ENCODE measurements at places on chromosomes 3 and 15.

- no peak for DNase-seq
Measured at GRCh38 chr3:193777524-193777923, 184.5 kb downstream of the OPA1 start.

GRCh38 chr3:18446149-18446825 is 21.1 kb upstream of the SATB1 start:
- DNase-seq, result no peak

DNA sequence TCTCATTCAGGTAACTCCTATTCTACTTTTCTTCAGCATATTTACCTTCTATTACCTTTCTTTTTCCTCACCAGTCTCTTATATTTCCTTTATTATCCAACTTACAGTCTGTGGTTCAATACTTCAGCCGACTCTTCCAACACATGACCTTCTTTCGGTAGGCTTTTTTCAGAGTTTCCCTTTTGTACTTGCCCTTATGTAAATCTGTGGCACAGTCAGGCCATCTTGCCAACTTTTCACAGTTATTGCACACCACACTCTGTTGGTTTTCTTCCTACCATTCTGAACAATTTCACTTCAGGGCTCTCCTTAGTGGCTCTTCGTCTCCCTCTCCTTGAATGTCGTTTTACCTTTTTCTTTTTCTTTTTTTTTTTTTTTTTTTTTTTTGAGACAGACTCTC is 427.8 kb downstream of the LPP start:
- DNase-seq, result no peak

DNA sequence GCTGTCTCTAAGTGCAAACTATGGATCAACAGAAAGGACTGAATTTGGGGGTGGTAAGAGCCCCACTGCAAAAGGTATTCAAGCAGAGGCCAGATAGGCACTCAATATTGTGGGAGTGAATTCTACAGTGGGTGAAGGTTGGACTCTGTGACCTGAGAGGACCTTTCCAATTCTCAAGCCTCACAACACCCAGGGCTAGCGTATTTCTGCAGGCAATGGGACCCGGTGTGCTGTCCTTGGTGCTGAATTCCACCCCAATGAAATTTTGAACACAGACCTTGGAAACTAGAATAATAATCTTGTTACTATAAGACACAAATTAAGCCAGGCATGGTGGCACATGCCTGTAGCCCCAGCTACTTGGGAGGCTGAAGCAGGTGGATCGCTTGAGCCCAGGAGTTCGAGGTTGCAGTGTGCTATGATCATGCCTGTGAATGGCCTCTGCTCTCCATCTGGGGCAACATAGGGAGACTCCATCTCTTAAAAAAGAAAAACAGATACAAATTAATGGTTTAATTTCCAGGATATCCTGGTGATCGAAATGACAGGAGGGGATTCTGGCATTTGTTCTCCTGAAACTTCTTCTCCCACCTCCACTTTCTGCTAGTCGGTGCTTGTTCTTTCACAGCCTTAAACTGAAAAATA is 135.4 kb downstream of the RAB11A start:
- no peak for DNase-seq

DNA sequence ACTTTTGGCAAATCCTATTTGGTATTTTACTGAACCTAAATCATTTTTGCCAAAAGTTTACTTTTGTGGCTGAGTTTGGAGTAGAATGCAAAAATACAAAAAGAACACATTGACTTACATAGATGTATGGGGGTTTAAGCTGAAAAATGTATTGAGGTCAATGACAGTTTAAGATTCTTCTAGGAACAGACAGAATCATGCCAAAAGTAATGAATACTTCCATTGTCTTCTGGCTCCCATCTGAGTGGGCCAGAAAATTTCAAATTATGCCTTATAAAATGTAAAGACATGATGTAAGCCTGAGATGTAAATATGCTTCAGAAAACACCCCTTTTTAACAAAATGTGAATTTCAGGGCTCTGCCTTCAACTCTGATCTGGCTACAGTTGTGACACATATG is 375.1 kb upstream of the DPH6 start:
- no peak for DNase-seq

GRCh38 chr3:64575211-64575844 is 112.5 kb downstream of the ADAMTS9 start:
- DNase-seq, result no peak

DNA sequence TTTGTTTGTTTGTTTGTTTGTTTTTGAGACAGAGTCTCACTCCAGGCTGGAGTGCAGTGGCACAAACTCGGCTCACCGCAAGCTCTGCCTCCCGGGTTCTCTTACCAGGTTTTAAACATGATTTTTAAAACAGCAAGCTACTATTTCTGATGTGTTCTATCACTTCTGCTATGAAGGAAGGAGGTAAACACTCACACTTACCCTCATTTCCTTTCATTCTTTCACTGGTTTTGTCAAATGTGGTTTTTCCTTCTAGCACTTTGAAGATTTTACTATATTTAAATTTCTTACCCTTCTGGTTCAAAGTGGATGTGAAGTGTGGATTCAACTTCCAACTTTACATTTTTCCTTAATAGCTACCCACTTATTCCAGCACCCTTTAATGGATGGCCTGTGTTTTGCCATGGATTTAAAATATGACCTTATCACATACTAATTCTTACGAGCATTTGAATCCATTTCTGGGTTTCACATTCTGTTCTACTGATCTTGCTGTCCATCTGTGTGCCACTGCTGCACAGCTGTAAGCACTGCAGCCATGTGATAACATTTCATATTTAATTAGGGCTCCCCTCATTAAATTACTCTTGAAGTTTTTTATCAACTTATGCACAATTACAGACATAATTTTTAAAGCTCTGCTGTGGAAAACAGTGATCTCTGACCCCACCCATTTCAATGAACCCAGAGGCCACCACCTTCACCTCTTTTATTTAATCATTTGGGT is 42.3 kb downstream of the TXNRD3 start:
- DNase-seq, result peak; percentile 5

DNA sequence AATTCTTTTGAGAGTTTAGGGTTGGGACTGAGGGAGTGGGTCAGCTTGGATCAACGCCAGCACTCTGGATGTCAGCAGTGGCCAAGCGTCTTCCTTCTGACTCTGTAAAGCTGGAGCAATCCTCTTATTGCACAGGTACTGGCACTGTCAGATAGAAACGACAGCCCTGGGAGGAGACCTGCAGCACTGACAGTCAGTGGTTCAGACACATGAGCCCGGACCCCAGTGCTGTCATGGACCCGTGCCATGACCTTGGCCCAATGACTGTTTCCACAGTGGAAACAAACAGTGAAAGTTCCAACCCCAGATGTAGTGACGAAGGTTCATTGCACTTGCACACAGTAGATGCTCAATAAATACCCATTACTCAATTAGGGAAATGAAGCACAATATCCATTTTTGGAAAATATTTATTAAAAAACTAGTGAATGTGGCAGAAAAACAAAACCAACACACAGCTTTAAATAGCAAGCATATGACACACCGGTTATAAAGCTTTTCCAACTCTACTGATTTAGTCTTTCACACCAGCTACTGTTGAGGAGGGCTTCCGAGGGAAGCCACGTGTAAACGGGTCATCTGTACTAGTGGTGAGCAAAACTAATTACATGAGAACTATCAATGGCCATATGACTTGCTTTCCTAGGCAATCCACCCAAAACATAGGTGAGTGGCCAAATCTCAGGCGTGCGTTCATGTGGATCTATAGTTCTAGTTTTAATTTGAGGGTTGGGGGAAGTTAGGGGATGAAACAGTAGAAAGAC is 22.1 kb downstream of the SIAH2 start:
- no peak for DNase-seq

DNA sequence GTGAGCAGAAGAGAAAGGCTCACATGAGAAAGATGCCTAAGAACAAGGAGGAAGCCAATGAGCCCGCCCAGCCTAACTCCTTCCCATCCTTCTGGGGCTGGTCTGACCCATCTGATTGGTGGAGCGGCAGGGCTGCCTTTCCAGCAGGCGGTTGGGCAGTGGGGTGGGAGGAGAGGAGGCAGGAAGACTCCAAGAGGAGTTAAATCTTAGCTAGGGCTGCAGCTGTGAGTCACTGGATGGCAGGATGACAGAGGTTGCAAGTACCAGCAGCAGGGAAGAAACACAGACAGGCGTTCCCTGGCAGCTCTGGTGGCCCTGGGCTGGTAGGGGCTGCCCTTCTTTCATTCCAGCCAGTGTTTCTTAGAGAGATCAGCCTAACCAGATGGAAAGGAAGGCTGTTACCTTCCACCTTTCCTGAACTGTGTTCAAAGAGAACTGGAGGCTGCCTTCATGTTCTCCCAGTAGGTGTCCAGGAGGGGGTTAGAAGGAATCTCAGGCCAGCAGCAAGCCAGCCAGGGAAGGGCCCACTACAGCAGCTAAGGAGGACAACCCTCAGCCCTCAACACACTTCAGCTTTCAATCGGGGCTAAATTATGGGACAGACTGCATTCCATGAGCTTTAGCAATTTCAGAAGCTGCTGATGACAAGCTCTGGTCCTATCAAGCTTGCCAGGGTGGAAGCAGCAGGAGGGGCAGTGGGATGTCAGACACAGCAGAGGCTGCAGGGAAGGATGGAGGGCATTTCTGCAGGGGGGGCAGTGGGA is 50.3 kb downstream of the CHSY1 start:
- no peak for DNase-seq

- no peak for DNase-seq
Measured at GRCh38 chr15:48872632-48873031, 5.3 kb upstream of the EID1 start.

DNA sequence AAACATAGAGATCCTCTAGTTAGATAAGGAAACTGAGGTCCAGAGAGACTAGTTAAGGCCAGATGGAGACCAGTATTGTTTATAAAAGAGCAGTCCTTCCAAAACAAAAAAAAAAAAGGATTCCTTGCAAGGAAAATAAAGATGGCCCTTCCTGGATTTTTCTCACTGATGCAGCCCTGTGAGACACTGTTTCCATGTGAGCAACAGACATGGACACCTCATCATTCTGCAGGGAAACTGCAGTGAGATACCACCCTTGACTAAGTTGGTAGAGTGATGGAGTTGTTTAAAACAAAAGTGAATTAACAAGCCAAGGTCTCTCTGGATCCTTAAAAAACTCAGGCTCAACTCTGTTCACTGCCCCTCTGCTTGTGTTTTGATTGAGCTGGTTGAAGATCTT is 65.6 kb upstream of the MYZAP start:
- DNase-seq, result no peak

- DNase-seq, result no peak
Measured at GRCh38 chr15:68032672-68033071, 21.4 kb upstream of the PIAS1 start.

DNA sequence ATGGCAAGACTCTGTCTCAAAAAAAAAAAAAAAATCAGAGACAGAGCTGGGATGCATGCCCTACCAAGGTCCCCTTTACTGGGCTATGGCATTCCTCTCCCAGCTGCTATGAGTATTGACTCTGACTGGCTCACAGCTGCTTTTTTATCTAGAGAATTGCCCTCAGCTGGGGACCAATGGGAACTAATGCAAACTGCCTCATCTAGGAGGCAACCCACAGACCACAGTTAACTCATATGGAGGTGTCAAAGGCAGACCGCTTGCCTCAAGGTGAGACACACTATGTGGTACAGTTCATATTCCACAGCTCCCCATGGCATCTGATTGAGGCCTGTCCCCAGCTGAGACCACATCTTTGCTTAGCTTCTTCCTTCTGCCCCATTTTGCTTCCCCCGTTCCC is 183.5 kb upstream of the EOMES start:
- no peak for DNase-seq

DNA sequence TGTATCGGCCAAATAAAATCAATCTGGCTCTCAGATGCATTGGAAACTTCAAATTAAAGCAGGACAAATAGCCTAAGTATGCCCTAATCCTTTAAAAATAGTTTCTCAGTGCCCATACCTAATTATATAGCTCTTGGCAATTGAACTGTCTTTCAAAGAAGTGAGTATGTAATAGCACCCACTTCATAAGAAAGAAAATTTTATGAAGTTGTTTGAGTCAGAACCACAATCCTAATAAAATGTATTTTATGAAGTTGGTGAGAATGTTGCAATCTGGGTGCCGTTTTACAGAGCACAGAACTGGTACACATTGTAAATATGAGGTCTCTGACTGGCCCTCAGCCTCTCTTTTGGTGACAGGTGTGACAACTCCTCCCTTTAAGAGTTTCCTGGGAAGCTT is 45.4 kb downstream of the EPHB1 start:
- no peak for DNase-seq

GRCh38 chr3:59908280-59908679 is 858.5 kb upstream of the CFAP20DC start:
- DNase-seq, result no peak

DNA sequence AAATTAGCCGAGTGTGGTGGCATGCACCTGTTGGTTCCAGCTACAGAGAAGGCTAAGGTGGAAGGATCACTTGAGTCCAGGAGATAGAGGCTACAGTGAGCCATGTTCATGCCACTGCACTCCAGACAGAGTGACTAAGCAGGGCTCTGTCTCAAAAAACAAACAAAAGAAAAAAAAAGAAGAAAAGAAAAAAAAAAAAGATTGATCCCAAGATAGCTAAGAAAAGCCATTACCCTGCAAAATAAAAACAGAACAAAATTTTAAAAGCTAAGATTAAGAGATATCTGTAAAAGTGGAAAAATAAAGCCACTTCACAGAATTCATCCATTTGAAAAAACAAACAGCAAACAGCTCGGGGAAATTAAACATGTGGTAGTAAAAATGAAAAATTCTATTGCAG is 23.8 kb downstream of the LRRC2 start:
- no peak for DNase-seq

- DNase-seq, result no peak
Measured at GRCh38 chr15:41961001-41961518, 11.3 kb downstream of the EHD4 start.

GRCh38 chr3:56375654-56376053 is 92.6 kb downstream of the ERC2 start:
- no peak for DNase-seq
